ENCODE measurements at places on chromosomes 1 and 21. TPM values are rescaled to one million over a fixed set of nuclear protein-coding genes. Genes with fewer than 3 reads are reported as not detected.

The FCRL1 gene
- total RNA-seq, result not detected

GRCh38 chr1:2535455-2535854, 5.4 kb upstream of the HES5 start:
- no peak for DNase-seq

DNA sequence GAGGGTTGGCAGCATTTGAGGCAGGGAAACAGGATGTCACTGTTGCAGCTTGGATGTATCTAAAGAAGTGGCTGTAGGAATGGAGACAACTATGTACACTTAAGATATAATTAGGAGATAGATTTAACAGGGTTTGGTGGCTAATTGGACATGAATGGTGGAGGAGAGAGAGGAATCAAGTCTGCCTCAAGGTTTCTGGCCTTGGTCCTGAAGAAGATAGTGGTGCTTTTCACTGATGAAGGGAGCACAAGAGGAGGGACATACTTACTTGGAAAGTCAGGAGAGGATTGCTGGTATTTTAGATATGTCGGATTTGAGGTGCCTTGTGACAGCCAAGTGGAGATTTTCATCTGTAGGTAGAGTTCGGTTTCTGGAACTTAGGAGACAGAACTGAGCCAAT, 123.9 kb downstream of the ST6GALNAC3 start:
- no peak for DNase-seq

DNA sequence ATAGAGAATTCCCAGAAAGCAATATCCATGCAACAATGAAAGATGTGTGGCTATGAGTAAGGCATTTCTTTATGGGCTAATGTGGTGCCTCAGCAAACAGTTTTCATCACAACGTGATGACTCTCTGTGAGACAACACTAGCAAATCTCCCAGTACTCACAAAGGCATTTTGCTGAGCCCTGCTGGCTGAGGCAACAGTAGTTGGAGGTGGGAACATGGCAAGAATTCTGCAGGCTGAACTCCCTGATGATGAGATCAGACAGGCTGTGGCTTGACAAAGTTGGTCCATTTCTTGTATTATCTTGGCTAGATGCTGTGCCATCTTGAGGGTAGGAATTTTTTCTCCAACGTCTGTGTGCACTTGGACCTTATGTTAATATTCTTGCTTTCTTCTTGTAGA, 24.6 kb downstream of the PROX1 start:
- DNase-seq, result no peak

DNA sequence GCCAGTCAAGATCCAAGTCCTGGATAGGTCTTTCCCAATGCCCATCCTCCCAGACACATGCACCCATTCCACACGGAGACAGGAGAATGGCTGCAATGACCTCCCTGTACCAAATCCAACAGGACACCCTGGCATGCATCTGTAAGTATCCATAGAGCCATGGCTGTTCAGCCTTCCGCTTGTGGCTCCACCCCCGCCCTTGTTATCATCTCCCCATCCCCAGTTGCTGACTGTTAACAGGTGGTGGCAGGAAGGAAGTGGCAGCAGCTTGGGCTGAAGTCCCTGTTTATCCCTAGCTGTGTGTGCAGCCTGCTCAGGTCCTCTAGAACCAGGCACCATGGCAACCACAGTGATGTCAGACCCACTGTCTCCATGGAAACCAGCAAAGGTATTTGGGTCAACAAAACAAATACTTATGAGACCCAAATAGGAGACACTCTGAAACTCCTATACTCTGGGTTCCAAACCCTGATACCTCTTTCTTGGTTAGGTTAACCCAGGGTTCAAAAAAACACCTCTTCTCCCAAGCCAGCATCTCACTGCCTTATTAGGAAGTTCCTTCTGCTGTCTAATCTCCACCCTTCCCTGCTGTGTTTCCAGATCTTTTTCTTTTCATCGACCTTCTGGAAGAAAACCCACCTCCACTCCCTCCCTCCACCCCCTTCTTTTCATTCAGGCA, 721 bp downstream of the PBXIP1 start:
- DNase-seq, result peak; percentile 69

DNA sequence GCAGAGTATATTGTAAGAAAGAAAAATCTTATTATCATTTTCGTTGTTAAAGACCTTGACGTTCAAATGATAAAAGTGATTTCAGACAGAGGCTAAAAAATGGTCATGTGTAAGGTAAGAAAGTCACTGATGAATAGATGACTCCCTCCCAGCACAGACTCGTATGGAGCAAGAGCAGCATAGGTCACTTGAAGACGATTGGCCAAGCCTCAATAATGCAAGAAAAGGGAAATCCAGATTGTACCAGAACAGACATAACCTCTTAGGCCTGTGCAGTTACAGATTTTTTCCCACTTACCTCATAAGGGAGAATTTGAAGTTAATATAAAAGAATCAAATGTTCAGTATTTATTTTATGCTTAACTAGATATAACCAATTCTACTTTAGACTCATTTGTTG, 16.3 kb upstream of the OLFML2B start:
- DNase-seq, result no peak

GRCh38 chr21:35882791-35883240, 177.5 kb downstream of the SETD4 start:
- peak; percentile 36 for DNase-seq

DNA sequence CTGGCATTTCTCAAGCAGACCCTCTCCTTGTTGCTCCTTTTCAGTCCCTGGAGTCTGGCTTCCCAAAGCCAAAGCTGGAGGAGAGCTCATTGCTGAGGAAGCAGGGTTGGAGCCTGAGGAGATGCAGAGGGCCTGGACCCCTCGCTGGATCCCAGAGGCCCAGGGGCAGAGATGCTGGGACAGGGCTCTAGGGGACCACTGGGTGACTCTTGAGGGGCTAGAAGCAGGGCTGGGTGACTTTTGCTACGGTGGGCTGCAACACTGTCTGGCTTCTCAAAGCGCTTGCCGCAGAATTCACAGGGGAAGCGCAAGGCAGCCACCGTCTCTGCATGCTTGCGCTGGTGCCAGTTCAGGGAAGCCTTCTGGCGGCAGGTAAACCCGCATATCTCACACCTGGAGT, 8.8 kb downstream of the ZNF692 start:
- DNase-seq, result no peak

- no peak for DNase-seq
Observed at GRCh38 chr1:165884690-165885304, 57.4 kb downstream of the UCK2 start.

GRCh38 chr21:31894457-31894856, 21.6 kb downstream of the HUNK start:
- no peak for DNase-seq

GRCh38 chr1:19203440-19203839, 6.6 kb downstream of the UBR4 start:
- peak; percentile 48 for DNase-seq

The ERO1B gene
- 489 TPM for total RNA-seq

The C4BPA gene
- 8.9 TPM for total RNA-seq

DNA sequence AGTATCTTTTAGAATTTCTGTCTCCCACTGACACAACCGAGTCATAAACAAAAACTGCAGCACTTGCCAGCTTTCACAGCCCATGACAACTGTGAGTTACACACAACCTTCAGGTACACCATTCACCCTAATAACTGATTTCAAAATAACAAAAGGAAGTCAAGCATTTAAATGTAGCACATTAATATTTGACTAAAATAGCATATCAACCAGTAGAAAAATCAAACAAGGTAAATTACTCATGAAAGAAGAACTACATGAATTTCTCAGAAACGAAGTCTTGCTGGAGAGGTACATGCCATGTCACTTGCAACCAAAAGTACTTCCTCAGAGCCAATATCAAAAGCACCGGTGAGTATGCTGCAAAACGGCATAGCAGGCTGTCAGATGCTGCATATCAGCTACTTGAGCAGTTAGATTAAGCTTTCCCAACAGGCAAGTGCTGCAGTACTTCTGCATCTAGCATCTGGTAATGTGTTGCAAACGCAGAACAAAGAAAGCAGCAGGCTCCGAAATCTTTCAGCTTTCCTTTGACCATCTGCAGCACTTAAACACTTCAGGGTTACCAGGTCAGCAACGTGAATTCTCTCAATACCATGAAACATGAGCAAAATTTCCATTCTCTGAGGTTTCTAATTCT, 223.2 kb downstream of the SMYD3 start:
- DNase-seq, result no peak

DNA sequence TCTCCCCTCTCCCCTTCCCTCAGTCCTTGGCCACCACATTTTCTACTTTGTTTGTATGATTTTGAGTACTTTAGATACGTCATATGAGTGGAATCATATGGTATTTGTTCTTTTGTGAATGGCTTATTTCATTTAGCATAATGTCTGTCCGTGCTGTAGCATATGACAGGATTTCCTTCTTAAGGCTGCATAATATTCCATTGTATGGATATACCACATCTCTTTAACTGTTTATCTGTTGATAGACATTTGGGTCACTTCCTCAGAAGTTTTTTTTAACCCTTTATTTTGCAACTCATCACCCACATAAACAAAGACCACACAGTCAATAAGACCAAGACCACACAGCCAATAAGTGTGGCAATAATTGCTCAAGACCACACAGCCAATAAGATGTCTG, 24.9 kb downstream of the FAM163A start:
- no peak for DNase-seq

Measured in body of pancreas (tissue), 4 donors.